ENCODE measurements at places on chromosomes 1 and 21. TPM values are rescaled to one million over a fixed set of nuclear protein-coding genes. Genes with fewer than 3 reads are reported as not detected.

GRCh38 chr1:238457610-238458009, 566.9 kb upstream of the ZP4 start:
- no peak for DNase-seq

Gene FABP3
- polyA plus RNA-seq = not detected

- DNase-seq = no peak
Measured at GRCh38 chr1:18560692-18561091, 70.0 kb upstream of the PAX7 start.

DNA sequence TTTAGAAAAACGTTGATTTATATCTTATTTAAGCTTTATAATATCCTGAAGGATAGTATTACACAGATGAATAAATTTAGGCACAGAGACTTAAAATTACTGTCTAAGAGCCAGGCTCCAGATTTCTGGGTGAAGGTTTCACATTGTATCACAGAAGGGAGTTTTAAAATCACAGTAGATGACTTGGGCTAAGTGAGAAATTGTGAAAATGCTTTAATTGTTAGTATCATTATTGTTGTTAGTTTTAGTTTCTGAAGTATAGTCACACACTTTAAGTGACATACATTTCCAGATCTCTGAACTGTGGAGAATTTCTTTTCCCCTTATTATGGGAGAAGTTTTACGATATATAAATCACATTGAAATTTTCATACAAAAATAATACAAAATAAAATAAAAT, 83.5 kb downstream of the NDUFS5 start:
- no peak for DNase-seq
